PC-9 (cell line): ENCODE measurements at places on chromosomes 2 and 18. TPM values are rescaled to one million over a fixed set of nuclear protein-coding genes. Genes with fewer than 3 reads are reported as not detected.

- H3K4me1 ChIP-seq = no peaks in the 10 kb centered on the region
- H3K27me3 ChIP-seq = no peaks in the 10 kb centered on the region
- no peak overlapping the region for H3K4me3 ChIP-seq
- H3K36me3 ChIP-seq = no peaks in the 10 kb centered on the region
- no peak overlapping the region for H3K27ac ChIP-seq
- DNase-seq = no peak
Measured at GRCh38 chr2:44879269-44880124, 62.0 kb upstream of the SIX3 start.

DNA sequence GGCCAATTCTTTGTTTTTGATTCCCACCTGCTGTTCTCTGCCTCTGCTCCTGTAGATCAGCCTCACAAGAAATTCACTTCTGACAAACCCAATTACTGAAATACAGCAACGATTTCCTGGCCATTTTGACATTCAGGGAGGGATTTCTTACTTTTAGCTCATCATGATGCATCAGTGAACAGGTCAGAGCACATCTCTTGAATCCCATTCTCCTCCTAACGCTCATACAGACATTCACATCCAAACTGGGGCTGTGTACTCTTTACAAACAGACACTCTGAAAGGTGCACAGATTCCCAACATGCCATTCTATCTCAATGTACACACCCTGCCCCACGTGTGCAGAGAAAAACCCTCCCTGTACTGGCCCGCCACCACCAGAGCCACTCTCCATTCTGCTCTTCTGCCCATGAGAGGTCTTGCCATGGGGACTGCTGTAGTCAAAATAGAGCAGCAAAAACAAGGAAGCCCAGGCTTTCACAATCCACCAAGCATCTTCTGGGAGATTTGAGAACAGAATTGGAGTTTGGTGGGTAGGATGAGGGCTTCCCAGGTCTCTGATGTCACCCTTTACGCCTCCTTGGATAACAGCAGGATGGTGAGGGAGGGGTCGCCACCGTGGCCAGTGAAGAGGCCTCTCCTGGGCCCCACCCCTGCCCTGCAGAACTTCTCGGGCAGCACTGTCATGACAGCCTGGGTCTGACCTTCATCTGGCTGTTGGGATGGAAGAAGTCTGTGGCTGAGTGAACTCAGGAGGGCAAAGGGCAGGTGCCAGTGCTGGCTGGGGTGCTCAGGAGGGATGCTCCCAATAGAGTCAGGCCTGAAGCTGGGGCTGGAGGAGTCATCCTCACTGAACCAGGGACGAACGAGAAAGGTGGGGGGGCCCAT lies 41.9 kb upstream of the ZFP36L2 start:
- no peak overlapping the region for H3K4me3 ChIP-seq
- H3K27me3 ChIP-seq = no peaks in the 10 kb centered on the region
- DNase-seq = no peak
- no peaks in the 10 kb centered on the region for H3K36me3 ChIP-seq
- 0 out of 2 replicates have a peak, but pooled peaks cover 4% of the 10 kb centered on the region for H3K4me1 ChIP-seq

- DNase-seq = peak; percentile 25
- peaks cover 75% of the 10 kb centered on the region for H3K27me3 ChIP-seq
- no peak overlapping the region for H3K27ac ChIP-seq
- H3K4me1 ChIP-seq = no peaks in the 10 kb centered on the region
- H3K4me3 ChIP-seq = no peak overlapping the region
Measured at GRCh38 chr2:241900251-241901017, 30.9 kb downstream of the RTP5 start.

- no peak overlapping the region for H3K4me3 ChIP-seq
- H3K27ac ChIP-seq = no peak overlapping the region
- no peaks in the 10 kb centered on the region for H3K4me1 ChIP-seq
- no peaks in the 10 kb centered on the region for H3K27me3 ChIP-seq
Measured at GRCh38 chr18:7750095-7750663, 183.1 kb downstream of the PTPRM start.

DNA sequence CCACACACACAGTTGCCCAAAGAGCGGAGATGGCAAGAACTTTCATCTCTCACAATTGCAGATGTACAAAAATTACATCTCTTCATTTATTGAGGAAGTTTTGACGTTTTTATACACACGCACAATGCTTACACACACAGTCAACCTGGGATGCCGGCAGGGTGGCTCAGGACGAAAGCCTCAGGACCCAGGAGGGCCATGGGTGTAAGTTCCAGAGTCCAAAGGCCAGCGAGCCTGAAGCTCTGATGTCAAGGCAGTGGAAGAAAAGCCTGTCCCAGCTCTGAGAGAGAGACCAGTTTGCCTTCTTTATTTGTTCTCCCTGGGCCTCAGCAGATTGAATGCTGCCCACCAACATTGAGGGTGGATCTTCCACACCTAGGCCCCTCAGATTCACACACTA lies 10.1 kb downstream of the AMER3 start:
- no peaks in the 10 kb centered on the region for H3K36me3 ChIP-seq
- H3K4me3 ChIP-seq = no peak overlapping the region
- no peak for DNase-seq
- H3K4me1 ChIP-seq = no peaks in the 10 kb centered on the region

DNA sequence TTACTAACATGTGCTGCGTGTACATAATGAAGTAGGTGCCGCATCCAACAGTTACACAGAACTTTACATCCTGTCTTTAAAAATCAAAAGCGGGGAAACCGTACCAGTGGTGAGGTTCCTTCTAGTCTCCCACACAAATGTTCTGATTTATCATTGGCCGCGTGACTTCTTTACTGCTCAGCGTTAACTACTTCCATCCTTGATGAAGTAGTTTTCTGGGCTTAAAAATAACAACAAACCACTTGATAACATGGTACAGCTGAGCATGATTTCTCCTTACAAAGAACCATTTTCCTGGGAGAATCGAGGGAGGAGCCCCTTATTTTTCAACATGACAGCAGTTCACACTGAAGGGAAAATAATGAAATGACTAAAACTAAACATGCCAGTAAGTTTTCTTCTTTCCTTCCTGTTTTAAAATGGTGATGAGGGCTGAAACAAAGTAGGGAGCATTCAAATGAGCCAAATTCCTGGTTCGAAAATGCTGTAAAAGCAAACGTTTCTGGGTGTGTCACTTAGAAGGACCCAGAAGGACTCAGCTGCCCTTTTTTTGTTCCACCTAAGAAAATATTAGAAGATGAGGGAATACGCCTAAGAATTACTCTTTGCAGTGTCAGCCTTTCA lies 9.9 kb downstream of the EMILIN2 start:
- H3K4me3 ChIP-seq = no peak overlapping the region
- no peaks in the 10 kb centered on the region for H3K27me3 ChIP-seq
- peaks cover 9% of the 10 kb centered on the region; the same call in 1 of the 2 replicates for H3K4me1 ChIP-seq
- no peak overlapping the region for H3K27ac ChIP-seq
- no peak for DNase-seq
- no peaks in the 10 kb centered on the region for H3K36me3 ChIP-seq

DNA sequence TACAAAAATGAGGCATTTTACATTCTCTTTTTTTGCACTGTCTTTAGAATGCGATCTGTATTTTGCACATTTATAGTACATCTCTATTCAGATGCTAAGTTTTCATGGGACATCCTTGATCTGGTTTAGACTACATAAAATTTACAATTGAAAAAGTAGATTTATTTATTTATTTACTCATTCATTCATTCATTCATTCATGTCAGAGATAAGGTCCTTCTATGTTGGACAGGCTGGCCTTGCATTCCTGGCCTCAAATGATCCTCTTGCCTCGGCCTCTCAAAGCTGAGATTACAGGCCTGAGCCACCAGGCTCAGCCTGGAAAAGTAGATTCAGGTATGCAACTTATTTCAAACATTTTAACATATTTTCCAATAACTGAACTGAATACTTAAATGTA lies 16.0 kb upstream of the DCTN1 start:
- H3K27me3 ChIP-seq = no peaks in the 10 kb centered on the region
- DNase-seq = no peak
- H3K36me3 ChIP-seq = no peaks in the 10 kb centered on the region
- no peak overlapping the region for H3K27ac ChIP-seq
- peaks cover 7% of the 10 kb centered on the region; the same call in 1 of the 2 replicates for H3K4me1 ChIP-seq

DNA sequence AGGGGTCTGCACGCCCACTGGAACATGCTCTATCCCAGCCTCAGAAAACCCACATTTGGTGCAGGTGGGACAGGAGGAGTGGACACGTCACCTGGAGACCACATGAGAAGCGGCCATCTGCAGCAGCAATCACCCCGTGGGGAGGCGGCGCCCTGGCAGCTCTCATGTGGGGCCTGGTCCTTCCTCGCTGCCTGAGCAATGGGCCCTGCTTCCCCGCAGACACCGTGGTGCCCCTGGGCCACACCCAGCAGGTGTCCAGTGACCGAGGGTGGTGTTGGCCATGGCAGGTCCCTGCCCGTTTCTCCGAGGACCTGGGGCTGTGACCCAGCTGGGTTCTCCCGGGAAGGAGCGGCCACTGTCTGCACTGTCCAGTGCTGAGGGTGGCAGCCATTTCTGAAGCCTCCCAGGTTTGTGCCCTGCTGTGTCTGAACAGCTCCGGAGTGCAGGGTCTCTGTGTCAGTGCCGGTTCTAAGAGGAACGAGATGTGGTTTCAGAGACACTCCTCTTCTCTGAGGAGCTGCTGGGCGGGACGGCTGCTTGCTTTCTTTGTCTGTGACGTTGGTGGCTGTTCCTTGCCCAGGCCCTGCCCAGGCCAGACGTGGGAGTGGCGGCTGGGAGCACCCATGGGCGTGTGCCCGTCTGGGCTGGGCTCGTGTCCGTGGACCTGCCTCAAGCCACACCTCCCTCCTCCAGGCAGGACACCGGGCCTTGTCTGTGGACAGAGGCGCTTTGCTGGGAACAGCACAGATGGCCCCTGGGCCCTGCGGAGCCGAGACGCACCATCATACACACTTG lies 44.8 kb downstream of the NFATC1 start:
- H3K27me3 ChIP-seq = peaks cover 4% of the 10 kb centered on the region; the same call in 1 of the 2 replicates
- no peaks in the 10 kb centered on the region for H3K36me3 ChIP-seq
- H3K4me1 ChIP-seq = no peaks in the 10 kb centered on the region
- H3K27ac ChIP-seq = no peak overlapping the region
- peak; percentile 13 for DNase-seq
- H3K4me3 ChIP-seq = no peak overlapping the region

GRCh38 chr2:161370981-161371380 lies 45.1 kb upstream of the TBR1 start:
- H3K27ac ChIP-seq = no peak overlapping the region
- no peak for DNase-seq
- H3K36me3 ChIP-seq = peaks cover 17% of the 10 kb centered on the region; the same call in 1 of the 2 replicates
- no peaks in the 10 kb centered on the region for H3K27me3 ChIP-seq

GRCh38 chr2:97723156-97724072 lies 10.0 kb downstream of the ZAP70 start:
- H3K27ac ChIP-seq = no peak overlapping the region
- no peaks in the 10 kb centered on the region for H3K4me1 ChIP-seq
- no peak overlapping the region for H3K4me3 ChIP-seq

- H3K4me1 ChIP-seq = peaks cover 24% of the 10 kb centered on the region
- H3K4me3 ChIP-seq = no peak overlapping the region
- no peaks in the 10 kb centered on the region for H3K27me3 ChIP-seq
- no peak for DNase-seq
- peaks cover 15% of the 10 kb centered on the region for H3K36me3 ChIP-seq
Measured at GRCh38 chr2:69635432-69635831, 8.1 kb downstream of the AAK1 start.

DNA sequence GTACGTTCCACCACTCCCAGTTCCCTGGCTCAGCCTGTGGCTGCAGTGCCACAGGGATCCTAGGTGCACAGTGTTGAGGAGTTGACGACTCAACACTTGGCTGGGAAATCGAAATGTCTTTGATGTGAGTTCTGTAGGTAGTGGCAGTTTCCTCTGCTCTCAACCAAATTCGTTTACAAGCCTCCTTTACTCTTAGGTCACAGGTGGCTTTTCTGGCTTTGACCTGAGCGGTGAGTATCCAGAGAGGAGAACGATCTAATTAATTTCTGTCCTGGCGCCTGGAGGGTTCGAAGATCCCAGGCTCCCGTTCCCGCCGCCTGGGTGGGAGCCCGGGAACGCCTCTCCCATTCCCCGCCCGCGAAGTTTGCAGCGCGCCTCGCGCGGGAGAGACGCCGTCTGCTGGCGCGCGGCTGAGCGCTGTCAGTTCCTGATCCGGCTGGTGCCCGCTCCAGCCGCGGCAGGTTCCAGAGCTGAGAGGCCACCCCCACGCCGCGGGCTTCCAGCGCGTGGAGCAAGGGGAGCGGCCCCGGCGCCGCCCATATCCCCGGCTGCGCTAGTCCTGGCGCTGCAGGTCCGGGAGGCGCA lies at the start of gene LAMA3:
TSS of gene LAMA3 (plus strand) at position 423 of the 585 bp plus-strand sequence. CDS start 231 bp downstream, outside the sequence.
- H3K27ac ChIP-seq = no peak within 1 kb of the TSS
- peak; percentile 53 for DNase-seq
- H3K4me1 ChIP-seq = peaks cover 20% of the 10 kb centered on the region
- no peaks in the 10 kb centered on the region for H3K27me3 ChIP-seq
- H3K36me3 ChIP-seq = no peaks in the 10 kb centered on the region

The STARD6 gene
- total RNA-seq = not detected in 2 replicates

The ANKRD62 gene
- total RNA-seq = 0.20 TPM in 1 of 2 replicates, not detected in the other

The GALNT3 gene
- total RNA-seq = 31.6 and 33.1 TPM in 2 replicates

The BCL11A gene
- not detected in 2 replicates for total RNA-seq

The EPB41L3 gene
- total RNA-seq = not detected in 2 replicates

The SUCLG1 gene
- total RNA-seq = 42.1 and 59.5 TPM in 2 replicates

The CCDC121 gene
- 1.9 and 2.9 TPM in 2 replicates for total RNA-seq

The GAREM1 gene
- 6.1 and 10.2 TPM in 2 replicates for total RNA-seq
